Sciatic nerve (tissue), 2 donors: ENCODE measurements at places on chromosomes 3 and 15.

- no peak for DNase-seq
These were observed 20.2 kb downstream of the MAGEF1 start for GRCh38 chr3:184691397-184692231.

DNA sequence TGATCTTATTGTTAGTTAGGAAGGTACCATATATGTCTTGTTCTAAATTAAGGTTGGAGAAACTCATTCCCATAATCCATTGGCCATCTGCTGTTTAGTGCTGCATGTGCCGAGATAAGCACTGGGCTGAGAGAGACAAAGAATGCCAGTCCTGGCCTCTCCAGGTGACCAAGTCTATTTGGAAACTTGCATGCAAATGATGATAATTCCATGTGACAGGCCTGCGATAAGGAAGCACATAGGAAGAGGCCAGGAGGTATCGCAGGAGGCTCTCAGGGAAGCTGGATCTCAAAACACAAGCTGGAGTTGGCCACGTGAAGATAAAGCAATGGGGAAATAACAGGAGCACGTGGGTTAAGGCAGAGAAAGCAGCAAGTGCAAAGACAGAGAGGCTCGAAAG lies 39.7 kb downstream of the MYO5C start:
- DNase-seq, result no peak

DNA sequence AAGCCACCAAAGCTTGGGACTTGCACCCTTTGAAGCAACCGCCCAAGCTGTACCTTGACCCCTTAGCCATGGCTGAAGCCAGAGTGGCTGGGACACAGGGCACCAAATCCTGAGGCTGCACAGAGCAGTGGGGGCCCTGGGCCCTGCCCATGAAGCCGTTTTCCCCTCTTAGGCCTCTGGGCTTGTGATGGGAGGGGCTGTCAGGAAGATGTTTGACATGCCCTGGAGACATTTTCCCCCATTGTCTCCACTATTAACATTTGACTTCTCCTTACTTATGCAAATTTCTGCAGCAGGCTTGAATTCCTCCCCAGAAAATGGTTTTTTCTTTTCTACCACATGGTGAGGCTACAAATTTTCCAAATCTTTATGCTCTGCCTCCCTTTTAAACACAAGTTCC lies 522.2 kb downstream of the EDEM1 start:
- DNase-seq, result no peak

DNA sequence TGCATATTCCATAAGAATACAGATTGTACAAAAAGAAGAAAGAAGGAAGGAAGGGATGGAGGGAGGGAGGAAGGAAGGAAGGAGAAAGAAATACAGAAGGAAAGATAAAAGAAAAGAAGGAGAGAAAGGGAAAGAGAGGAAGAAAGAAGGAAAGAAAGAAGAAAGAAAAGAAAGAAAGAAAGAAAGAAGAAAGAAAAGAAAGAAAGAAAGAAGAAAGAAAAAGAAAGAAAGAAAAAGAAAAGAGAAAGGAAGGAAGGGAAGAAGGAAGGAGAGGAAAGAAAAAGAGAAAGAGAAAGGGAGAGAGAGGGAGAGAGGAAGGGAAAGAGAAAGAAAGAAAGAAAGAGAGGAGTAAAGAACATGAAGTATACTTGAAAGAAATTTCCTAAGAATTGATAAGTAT lies 577.9 kb upstream of the ALCAM start:
- DNase-seq, result no peak

DNA sequence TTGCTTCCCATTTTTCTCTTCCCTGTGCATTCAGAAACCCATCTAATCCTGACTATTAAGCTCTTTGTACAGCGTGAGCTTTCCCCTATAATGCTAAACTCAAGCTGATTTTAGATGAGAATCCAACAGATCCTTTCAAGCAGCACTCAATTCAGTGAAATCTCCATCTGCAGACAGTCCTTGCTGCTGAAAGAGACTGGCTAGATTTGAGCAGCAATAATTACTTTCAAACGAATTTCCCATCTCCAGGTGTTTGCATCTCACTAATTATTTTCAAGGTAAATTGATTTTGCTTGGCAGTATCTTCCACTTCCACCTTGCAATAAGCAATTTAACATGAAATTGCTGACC lies 49.5 kb upstream of the SLC7A14 start:
- no peak for DNase-seq

- no peak for DNase-seq
These were observed 122.7 kb downstream of the MEIS2 start for GRCh38 chr15:36977659-36978058.
